ENCODE measurements at places on chromosomes 16 and 17. TPM values are rescaled to one million over a fixed set of nuclear protein-coding genes. Genes with fewer than 3 reads are reported as not detected.

CTRL gene
- total RNA-seq = 4.1 TPM

NTN3 gene
- not detected for total RNA-seq

PRAC1 gene
- not detected for total RNA-seq

DDX42 gene
- 160 TPM for total RNA-seq

MIF4GD gene
- 50.8 TPM for total RNA-seq

SDF2 gene
- 47.7 TPM for total RNA-seq

ARHGAP44 gene
- total RNA-seq = 6.9 TPM

RGS9 gene
- total RNA-seq = 3.2 TPM

TMEM132E gene
- not detected for total RNA-seq

JPH3 gene
- not detected for total RNA-seq

SKAP1 gene
- 25.3 TPM for total RNA-seq

EMC6 gene
- total RNA-seq = 33.8 TPM

CNGB1 gene
- not detected for total RNA-seq

NOD2 gene
- total RNA-seq = 3.7 TPM

TMC5 gene
- not detected for total RNA-seq

LPO gene
- total RNA-seq = not detected

SLC5A2 gene
- total RNA-seq = not detected

CIITA gene
- total RNA-seq = 401 TPM

KIF19 gene
- total RNA-seq = not detected

CD300LB gene
- total RNA-seq = not detected

TAC4 gene
- total RNA-seq = not detected

TBC1D26 gene
- total RNA-seq = not detected

RND2 gene
- total RNA-seq = 0.13 TPM

KRTAP4-4 gene
- not detected for total RNA-seq

KCNJ16 gene
- not detected for total RNA-seq

RPRML gene
- not detected for total RNA-seq

TSPOAP1 gene
- total RNA-seq = 22.5 TPM

EFCAB13 gene
- total RNA-seq = 23.6 TPM

Measured in activated B cell treated with CpG ODN at 0.5 μM for 24 hours (primary cell).